ENCODE measurements at places on chromosomes 2 and 18. TPM values are rescaled to one million over a fixed set of nuclear protein-coding genes. Genes with fewer than 3 reads are reported as not detected.

DNA sequence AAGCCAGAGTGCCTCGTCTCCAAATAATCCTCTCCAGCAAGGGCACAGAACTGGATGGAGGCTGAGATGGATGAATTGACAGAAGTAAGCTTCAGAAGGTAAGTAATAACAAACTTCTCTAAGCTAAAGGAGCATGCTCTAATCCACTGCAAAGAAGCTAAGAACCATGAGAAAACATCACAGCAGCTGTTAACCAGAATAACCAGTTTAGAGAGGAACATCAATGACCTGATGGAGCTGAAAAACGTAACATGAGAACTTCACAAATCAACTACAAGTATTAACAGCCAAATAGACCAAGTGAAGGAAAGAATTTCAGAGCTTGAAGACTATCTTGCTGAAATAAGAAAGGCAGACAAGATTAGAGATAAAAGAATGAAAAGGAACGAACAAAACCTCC, 32.3 kb downstream of the WDPCP start:
- no peak for DNase-seq

- DNase-seq, result no peak
These were observed 779 bp upstream of the LYPD6 start for GRCh38 chr2:149329489-149330126.

GRCh38 chr18:54255141-54255540, 14.2 kb upstream of the POLI start:
- no peak for DNase-seq

PDE1A gene
- total RNA-seq, result not detected

MTA3 gene
- 36.7 TPM for total RNA-seq

DNA sequence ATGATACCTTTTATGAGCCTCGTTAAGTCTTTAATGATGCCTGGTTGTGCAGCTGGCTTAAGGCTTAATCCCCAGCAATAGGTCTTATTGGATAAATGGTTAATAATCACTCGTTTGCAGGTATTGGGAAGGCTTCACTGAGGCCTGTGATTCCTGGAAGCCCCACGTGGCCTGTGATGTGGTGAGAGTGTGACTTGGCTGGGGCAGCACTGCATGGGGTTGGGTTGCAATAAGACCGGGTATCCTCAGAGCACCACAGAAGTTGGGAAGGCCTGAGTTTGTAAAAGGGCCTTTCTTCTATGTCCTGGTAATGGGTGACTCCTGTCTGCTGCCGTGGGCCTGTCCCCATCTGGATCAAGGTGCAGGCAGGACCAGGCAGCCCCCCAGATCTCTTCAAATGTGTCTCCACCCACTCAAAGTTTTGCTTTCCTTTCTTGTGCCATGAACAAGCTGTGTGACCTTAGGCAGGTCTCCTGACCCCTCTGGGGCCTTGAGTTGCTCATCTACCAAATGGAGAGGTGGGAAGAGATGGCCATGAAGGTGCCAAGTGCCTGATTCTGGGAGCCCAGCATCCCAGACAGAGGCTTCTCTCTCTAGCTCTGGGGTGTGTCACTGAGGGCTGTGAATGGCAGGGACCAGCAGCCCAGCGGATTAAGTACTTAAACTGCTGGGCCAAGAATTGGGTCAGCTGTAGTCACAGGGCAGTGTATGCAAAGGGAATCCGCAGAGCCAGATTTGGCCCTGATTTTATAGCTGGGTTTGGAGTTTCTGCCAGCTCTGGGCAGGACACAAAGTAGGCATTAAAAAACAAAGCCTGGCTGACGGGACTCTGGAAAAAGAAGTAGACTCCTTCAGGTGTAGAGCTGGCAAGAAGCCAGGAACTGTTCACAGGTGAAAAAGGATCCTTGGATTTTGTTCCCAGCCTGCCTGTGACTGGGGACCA, 24.4 kb downstream of the LBH start:
- DNase-seq, result no peak

MSTN gene
- total RNA-seq, result not detected
